ENCODE measurements at places on chromosomes 12 and 14. TPM values are rescaled to one million over a fixed set of nuclear protein-coding genes. Genes with fewer than 3 reads are reported as not detected.

MANSC4 gene
- total RNA-seq, result not detected

RNF31 gene
- 31.9 TPM for total RNA-seq

PIK3C2G gene
- 0.71 TPM for total RNA-seq

PRR4 gene
- total RNA-seq, result 0.68 TPM

ATP2A2 gene
- total RNA-seq, result 84.9 TPM

BAZ1A gene
- total RNA-seq, result 18.2 TPM
